ENCODE measurements at places on chromosomes 2 and 18.

DNA sequence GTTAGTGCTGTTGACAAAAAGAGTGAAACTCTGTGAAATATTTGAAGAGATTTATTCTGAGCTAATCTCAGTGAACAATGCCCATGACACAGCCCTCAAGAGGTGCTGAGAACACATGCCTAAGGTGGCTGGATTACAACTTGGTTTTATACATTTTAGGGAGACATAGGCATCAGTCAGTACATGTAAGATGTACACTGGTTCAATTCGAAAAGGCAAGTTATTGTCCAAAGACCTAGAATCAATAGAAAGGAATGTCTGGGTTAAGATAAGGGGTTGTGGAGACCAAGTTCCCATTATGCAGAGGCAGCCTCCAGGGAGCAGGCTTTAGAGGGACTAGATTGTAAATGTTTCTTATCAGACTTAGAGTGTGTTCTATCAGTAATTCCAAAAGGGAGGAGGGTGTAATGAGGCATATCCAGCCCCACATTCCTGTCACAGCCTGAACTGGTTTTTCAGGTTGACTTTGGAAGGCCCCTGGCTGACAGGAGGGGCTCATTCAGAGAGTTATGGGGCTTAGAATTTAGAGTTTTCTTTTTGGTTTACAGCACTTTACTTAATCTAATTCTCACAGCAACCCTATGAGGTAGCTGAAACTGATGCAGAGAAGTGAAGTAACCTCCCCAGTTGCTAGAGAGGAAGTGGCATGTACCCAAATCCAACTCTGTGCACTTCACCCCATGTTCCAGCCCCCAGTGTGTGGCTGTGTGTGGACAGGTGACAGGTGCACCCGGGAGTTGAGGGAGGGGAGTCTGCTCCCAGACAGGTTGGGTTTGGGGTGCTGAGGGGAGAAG is 28.3 kb upstream of the ASAP2 start:
- DNase-seq, result no peak

- DNase-seq, result no peak
These were observed 1.4 kb downstream of the ACTR1B start for GRCh38 chr2:97662386-97662894.

DNA sequence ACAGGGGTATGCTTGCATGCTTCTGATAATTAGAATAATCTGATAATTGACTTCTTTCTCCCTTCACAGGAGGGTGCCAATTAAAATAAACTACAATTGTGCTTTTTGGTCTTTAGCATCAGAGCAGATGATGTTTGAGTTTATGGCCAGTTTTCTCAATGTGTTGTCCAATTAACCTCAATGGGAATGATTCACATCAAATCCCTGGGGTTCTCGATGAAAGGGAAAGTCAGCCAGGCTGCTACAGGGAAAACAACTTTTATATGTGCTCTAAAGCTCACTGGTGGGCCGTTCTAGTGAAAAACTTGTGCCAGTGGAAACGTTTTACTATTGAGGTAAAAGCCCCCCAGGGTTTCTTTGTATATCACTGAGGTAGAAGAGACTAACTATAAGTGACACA is 887.3 kb upstream of the CRIM1 start:
- no peak for DNase-seq

DNA sequence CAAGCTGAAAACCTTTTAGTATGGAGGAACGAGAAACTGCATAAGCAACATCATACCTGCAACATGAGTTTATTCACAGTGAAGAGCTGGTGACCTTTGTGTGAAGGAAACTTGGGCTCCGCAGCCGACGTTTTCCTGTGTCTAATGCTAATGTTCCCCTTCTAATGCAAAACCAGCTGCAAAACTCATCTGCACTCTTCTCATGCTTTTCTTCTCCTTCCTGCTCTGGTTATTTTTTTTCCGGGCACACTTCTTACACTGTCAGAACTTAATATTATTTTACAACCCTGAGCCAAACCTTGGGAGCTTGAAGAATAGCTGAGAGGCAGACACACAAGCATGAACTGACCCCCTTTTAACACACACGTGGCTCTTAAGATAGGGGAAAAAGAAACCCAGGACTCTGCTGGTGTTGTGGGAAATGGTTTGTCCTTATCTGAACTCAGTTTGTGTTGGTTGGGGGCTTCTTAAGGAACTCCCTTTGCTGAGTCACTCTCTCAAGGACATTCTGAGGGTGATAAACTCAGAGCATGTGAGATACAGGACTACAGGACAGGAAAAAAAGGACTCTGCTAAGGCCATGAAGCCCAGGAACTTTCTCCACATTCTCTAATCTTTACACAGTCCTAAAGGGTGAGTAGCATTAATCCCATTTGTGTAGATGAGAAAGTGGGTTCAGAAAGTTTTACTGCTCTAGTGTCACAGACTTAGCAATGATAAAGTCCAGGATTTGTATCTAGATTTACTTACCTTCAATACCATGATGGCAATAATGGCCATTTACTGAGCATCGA is 439.3 kb upstream of the TRIB2 start:
- no peak for DNase-seq

Data from NCI-H2171 (cell line).